Muscle of arm (tissue), 14 donors: ENCODE measurements at places on chromosomes 12 and 14.

GRCh38 chr12:111532751-111533150 is 66.4 kb downstream of the ATXN2 start:
- DNase-seq, result no peak

DNA sequence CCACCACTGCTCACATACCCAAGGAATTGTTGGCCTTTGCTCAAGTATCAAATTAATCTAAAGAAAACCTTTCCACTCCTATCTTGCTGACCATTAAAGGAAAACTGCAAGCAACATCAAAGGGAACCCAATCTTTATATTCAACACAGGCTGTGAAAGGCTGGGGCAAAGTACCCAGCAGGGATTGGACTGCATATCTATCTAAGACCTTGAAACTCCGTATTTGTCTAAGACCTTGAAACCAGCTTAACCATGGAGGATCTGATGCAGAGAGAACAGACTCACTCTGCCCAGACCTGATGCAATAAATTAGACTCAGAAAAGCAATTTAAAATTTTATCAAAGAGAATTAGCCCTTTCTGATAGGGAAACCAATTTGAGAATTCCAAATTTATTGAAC is 102.2 kb downstream of the DIO2 start:
- DNase-seq, result no peak

DNA sequence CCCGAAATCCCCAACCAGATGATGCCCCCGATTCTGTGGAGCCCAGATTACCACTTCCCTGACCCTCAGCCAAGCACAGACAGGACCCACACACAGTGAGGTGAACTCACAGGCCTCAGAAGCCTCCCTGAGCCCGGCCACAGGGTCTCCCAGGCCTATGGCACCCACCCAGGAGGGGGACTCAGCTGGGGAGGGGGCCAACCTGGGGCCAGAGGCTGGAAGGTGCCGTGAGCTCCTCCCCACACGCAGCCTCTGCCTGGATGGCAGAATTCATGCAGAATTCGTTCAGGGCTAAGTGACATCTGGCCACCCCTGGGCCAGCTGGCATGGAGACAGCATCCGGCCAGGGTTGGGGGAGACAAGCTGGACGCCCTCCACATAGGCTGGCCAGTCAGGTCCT is 11.8 kb downstream of the TMEM179 start:
- no peak for DNase-seq

DNA sequence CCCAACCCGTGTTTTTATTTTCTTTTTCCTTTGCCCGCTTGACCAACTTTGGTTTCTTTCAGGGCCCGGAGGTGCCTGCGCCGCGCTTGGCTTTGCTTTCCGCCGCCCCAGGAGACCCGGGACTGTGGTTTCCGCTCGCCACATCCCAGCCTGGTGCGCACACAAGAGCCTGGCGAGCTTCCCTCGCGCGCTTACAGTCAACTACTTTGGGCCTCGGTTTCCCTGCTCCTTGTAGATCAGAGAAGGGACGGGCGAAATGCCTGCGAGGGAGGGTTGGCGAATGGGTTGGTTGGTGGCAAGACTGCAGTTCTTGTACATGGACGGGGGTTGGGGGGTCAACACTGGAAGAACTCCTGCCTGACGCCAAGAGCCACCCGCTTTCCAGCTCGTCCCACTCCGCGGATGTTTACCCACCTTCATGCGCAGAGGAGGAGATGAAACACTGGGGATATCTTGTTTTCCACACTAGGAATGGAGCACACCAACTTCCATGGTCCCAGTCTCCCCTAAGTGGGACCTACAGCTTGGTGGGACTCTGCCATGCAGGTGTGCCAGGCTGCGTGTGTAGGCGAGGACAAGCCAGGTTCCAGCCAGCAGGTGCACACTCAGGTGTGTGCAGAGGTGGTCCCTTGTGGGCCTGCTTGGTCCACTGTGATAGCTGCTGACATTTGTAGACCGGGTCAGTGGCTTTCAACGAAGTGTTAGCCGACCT is 16.6 kb upstream of the TBX3 start:
- no peak for DNase-seq

DNA sequence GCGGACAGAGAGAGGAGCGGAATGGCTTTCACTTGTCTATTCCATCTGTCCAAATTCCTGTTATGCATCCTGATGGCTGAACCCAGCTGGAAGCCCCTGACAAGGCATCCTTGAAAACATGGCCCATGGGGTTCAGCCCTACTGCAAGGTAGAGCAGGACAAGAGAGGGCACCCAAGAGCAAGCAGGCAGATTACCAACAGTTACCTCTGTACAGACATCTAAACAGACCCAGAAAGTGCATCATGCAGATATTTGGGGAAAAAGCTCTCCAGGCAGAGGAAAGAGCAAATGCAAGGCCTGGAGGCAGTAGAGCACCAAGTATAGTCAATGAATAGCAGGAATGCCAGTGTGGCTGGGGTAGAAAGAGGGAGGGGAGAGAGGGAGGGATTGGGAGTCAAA is 407.5 kb downstream of the PCNX1 start:
- DNase-seq, result no peak

DNA sequence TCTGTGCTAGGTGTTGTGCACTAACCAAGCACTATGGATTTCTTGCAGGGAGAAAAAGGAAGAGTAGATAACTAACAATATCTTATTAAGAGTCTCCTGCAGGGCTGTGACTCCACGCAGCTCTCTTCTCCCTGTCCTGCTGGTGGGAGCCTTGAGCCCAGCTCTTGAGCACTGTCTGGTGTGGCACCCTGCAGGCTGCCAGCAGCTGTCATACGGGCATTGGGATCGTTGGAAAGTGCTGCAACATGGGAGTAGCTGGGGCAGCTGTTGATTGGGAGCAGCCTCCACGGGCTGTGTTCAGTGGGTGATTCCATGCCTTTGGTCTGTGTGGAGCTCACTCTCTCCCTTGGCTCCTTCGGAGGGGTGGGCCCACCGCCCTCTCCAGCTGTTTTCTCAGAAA is 125.3 kb downstream of the FBXL14 start:
- DNase-seq, result no peak

GRCh38 chr12:46388427-46389021 is 16.0 kb upstream of the SLC38A2 start:
- no peak for DNase-seq

DNA sequence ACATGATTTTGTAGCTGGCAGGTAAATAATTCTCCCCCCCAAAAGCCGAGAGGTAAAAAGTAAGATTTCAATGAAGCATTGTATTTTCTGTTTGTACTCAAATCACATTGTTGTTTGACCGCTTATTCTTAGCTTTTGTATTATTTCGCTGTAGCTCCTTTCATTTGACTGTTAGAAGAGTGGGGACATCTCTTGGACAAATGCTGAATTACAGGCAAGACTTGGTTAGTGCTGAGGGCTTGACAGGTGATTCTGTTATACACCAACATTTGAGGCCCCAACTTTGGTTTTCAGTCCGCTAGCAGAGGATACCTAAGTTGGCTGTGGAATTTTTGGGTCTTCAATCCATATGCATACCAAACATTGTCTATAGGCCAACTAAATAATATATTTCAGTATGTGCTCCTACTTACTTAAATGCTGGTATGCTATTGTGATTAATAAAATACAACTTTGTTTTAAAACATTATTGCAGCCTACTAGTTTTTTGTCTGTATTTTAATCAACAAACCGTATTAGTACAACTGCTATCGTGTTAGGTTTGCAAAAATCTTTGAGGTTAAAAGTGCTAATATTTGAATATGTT is 102.2 kb downstream of the ERC1 start:
- DNase-seq, result peak; percentile 46

- no peak for DNase-seq
Measured at GRCh38 chr12:23795494-23795893, 154.0 kb downstream of the SOX5 start.

DNA sequence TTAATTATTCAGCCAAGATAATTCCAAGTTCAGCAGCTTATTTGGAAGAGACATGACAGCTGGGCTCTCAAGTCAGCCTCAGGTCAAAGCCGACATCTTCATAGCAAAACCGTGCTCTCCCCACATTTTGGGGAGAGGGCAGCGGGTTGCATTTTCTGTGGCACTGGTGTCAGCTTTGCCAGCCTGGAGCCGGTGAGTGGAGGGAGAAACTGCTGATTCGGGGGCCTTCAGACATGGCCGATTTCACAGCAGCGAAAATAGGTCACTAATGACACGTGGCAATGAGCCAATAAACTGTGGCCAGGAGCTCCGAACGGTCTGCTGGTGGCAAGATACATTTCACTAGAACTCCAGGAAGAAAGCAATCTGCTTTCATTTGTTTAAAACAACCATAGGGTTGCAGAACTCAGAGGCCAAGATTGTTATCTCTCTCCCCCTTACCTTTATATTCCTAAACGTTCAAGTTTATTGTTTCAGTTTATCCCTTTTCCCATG is 173.2 kb downstream of the CAND1 start:
- no peak for DNase-seq

- no peak for DNase-seq
Measured at GRCh38 chr14:32366256-32366879, 37.3 kb downstream of the AKAP6 start.

GRCh38 chr14:36905272-36905888 is 243.7 kb downstream of the PAX9 start:
- DNase-seq, result no peak
